ENCODE measurements at places on chromosomes 16 and 17.

GRCh38 chr16:85565340-85565739, 47.8 kb upstream of the GSE1 start:
- no peak for DNase-seq

GRCh38 chr16:16989368-16989767, 481.4 kb downstream of the XYLT1 start:
- DNase-seq = no peak

GRCh38 chr17:76957678-76958464, 89.7 kb downstream of the MGAT5B start:
- DNase-seq = no peak

- DNase-seq = no peak
Measured at GRCh38 chr17:7745748-7746470, 28.4 kb downstream of the DNAH2 start.

DNA sequence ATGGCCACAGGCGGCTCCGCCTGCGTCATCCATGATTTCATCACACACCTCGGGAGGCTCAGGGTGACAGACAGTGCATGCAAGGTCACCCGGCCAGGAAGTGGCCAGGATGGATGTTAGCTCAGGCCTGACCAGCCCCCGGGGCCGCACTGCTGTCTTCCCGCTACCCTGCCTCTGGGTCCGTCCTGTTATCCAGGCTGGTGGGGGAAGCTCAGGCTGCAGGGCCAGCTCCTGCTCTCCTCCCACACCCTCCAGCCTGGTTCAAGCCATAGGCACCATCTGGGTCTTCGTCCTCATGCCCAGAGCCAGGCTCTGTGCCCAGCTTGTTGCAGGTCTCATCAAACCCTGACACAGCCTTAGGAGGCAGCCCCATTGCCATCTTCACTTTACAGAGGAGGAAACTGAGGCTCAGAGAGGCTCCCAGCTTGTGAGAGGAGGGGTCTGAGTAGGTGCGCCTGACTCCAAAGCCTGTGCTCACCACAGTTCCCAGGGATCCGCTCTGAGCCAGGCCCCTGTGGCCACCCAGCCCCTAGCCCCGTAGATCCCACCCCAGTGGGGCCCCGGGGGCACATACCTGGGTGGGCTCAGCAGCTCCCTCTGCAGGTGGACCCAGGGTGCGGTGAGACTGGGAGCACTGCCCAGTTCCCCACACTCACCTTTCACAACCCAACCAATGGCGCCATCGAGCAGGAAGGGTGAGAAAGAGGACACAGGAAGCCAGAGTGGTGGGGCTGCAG, 412 bp upstream of the ADGRG3 start:
- no peak for DNase-seq

Measured in T-helper 1 cell (primary cell).